ENCODE measurements at places on chromosomes 7 and 10. TPM values are rescaled to one million over a fixed set of nuclear protein-coding genes. Genes with fewer than 3 reads are reported as not detected.

The HIBADH gene
- total RNA-seq = 56.9 TPM

The PHF14 gene
- 12.1 TPM for total RNA-seq

The COBL gene
- not detected for total RNA-seq

The GSTO2 gene
- total RNA-seq = 0.32 TPM

The ZNF467 gene
- total RNA-seq = 4.1 TPM

The FRMPD2 gene
- total RNA-seq = not detected

The CDHR3 gene
- 1.4 TPM for total RNA-seq

The SLC26A5 gene
- not detected for total RNA-seq

The STOX1 gene
- not detected for total RNA-seq

The IGF2BP3 gene
- total RNA-seq = 45.5 TPM

The OPALIN gene
- not detected for total RNA-seq

The BICC1 gene
- total RNA-seq = 81.6 TPM

The SPDYE9 gene
- not detected for total RNA-seq

The SFMBT2 gene
- 2.9 TPM for total RNA-seq

The PDLIM1 gene
- 82.3 TPM for total RNA-seq

The NYAP1 gene
- 7.0 TPM for total RNA-seq

The USP6NL gene
- 13.4 TPM for total RNA-seq

The MOGAT3 gene
- total RNA-seq = not detected

The ZNF488 gene
- total RNA-seq = not detected

The HTR5A gene
- not detected for total RNA-seq

The EBLN1 gene
- not detected for total RNA-seq

The CALY gene
- not detected for total RNA-seq

The KDM7A gene
- total RNA-seq = 3.7 TPM

The SNX10 gene
- total RNA-seq = not detected

The POLR2J2 gene
- 1.6 TPM for total RNA-seq
